Brain pericyte (primary cell): ENCODE measurements at places on chromosomes 4 and X.

DNA sequence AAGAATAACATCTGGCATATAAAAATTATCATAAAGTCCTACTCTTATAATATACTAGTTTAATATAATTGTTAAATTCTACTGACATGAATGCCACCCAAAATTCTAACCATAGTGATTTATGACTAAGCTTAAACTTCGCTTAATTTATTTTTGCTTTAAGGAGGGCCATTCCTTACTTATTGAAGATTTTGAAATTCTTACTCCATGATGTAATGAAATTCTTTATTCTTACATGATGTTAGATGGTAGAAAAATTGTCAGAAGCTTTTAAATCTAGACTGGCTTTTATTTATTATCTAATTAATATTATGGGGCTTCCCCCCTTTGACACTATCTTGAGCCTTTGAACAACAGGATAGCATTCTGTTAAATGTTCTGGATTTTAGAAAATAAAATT, 19.5 kb upstream of the SUPT20HL2 start:
- no peak for DNase-seq

DNA sequence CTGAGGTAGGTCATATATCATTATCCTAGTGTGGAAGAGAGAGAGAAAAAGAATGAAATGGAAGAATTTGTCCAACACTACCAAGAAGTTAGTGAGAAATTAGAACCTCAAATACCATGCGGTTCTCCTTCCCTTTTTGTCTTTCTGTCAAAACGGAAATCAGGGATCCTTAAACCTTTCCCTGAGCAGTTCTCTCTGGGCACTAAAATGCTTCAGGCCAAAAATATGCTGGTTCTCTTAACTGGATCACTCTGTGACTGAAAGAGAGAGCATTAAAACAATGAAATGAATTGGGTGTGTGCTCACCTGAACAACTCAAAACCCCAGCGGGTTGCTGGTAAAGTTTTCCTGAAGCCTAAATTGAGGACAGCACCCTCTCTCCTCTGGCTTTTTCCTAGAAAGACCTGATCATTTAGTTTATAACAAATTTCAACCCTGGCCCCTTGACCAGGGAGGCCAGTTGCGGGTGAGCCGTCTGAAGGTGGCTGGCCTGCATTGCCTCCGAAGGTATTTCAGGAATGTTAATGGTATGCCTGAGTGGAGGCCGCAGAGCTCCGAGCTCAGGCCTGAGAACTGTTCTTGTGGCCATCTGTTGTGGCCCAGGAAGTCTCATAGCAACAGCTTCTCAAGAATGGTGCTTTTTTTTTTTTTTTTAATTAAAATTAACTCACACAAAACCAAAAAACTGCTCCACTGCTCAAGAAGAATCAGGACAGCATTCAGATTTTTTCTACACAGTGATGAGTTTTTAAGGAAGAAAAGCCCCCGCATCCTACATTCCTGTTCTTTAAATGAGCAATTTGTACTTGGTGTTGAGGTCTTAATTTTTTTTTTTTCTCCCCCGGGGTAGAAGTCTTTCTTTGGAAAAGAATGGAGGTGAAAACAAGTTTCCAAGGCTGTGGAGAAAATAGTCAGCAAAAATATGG, 155.1 kb downstream of the SHROOM3 start:
- no peak for DNase-seq

DNA sequence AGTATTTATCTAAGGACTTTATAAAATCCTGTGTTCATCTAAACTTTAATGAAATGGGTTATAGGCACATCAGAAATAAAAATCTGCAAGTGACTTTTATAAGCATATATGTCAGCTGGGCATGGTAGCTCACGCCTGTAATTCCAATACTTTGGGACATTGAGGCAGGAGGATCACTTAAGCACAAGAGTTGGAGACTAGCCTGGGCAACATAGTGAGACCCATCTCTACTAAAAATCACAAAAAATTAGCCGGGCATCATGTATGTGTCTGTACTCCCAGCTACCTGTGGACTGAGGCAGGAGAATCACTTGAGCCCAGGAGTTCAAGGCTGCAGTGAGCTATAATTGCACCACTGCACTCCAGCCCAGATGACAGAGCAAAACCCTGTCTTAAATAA, 20.9 kb downstream of the TBC1D9 start:
- DNase-seq, result no peak

GRCh38 chrX:10010686-10011085, 43.5 kb downstream of the CLDN34 start:
- no peak for DNase-seq

DNA sequence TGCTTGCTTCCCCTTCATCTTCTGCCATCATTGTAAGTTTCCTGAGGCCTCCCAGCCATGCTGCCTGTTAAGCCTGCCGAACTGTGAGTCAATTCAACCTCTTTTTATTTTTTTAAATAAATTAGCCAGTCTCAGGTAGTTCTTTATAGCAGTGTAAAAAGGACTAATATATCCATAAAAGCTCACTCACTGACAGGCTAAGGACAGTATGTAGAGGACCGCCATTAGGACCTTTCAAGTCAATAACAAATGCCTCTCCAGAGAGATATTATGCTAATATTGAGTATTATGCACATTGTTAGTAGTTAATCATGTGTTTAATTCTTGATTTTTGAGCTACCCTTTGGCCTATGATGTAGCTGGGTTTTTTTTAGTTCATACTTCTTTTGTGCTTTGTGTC, 62.6 kb upstream of the GYPA start:
- DNase-seq, result no peak

- no peak for DNase-seq
These were observed 44.0 kb upstream of the LDB2 start for GRCh38 chr4:16942491-16942890.

GRCh38 chr4:6452116-6452896, 20.1 kb downstream of the PPP2R2C start:
- DNase-seq, result no peak

- no peak for DNase-seq
These were observed 52.4 kb downstream of the SCFD2 start for GRCh38 chr4:53313510-53313909.
